NCI-H1092 (cell line): ENCODE measurements at places on chromosomes 6 and 20.

DNA sequence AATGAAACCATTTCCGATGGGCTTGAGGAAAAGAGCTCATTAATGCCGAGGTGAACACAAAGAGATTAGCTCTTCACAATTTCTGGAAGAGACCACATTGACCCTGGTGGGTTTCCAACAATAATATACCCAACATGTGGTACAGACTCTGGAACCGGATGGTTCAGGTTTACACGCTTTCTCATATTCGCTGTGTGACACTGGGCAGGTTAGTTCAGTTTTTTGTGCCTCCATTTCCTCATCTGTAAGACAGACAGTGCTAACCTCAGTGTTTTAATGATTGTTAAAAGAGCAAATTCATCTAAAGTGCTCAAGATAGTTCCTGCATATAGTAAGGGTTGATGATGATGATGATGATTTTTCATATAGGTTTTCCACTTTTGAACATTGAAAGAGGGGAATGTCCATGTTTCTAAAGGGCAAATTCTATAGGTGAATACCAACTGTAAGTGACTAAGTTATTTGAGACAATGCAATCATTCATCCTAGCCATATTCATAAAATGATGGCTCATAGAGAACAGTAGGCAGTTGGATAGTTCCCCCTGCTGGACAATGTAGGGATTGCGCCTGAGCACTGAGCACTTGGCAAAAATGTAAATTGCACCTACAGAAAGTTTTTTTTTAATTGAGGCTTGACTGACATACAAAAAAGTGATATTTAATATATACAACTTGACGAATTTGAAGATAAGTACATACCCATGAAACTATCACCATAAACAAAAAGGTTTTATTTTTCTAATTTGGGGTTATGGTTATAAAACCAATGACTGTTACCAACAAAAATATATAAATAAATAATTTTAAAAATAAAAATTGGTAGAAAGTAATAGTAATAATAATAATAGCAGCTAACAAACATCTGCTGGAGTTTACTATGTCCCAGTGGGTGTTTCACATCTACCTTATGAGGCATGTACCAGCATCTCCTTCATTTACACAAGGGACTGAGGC is 2.1 kb upstream of the PERP start:
- DNase-seq = peak; percentile 20

GRCh38 chr6:12271997-12272396 is 18.2 kb upstream of the EDN1 start:
- no peak for DNase-seq

DNA sequence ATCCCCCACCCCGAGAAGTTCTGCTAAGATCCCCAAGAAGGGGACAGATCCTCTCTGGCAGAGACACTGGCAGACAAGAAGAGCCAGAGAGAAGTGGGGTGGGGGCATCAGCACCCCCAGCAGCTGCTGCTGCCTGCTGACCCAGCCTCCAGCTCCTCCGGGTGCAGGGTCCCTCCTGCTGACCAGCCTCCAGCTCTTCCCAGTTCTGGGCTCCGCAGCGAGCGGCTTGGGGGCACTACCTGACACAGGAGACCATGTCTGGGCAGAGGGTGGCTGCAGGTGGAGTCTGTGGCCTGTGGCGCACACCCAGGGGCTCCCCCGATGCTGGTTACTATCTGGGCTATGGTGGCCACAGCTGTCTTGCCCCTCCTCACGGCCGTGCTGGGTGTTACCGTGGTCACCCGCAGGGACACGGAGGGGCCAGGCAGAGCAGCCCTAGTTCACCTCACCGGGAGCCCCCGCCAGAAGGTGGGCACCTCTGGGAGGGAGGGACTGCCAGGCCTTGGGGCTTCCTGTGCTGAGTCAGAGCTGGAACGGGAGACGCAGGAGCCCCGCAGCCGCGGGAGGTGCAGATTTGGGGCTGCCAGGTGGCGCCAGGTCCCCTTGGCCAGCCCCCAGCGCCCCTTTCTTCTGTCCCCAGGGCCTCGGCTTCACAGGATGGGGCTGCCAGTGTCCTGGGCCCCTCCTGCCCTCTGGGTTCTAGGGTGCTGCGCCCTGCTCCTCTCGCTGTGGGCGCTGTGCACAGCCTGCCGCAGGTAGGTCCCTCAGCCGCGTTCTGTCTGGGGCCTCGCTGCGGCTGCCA is 630 bp downstream of the LIME1 start:
- no peak for DNase-seq

DNA sequence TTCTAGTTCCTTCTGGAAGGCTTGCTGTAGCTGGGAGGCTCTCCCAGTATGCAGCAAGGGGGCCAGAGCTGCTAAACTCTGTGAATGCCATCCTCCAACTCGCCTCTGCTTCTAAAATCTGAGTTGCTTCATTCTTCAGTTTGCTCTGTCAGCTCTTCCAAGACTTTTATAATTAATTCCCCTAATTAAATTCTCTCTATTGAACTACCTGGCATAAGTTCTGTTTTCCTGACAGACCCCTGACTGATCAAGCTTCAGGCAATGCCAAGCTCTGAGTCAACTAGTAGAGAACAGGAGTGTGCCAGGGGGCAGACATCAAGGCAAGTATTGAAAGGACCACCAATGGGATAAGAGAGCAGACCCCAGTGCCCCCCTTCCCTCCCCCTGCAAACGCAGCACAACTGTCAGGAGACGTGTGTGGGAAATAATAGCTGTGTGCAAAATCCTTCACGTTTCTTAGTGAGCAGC is 109.3 kb upstream of the TAB2 start:
- no peak for DNase-seq

- DNase-seq = no peak
Measured at GRCh38 chr6:95383878-95384277, 193.5 kb upstream of the MANEA start.

- no peak for DNase-seq
Measured at GRCh38 chr20:25486377-25486776, 78.9 kb downstream of the GINS1 start.

- no peak for DNase-seq
Measured at GRCh38 chr6:99432877-99433276, 7.8 kb upstream of the PNISR start.

- DNase-seq = no peak
Measured at GRCh38 chr20:45032276-45032675, 66.0 kb downstream of the STK4 start.

GRCh38 chr20:64038224-64038564 is 2.2 kb downstream of the C20orf204 start:
- no peak for DNase-seq

DNA sequence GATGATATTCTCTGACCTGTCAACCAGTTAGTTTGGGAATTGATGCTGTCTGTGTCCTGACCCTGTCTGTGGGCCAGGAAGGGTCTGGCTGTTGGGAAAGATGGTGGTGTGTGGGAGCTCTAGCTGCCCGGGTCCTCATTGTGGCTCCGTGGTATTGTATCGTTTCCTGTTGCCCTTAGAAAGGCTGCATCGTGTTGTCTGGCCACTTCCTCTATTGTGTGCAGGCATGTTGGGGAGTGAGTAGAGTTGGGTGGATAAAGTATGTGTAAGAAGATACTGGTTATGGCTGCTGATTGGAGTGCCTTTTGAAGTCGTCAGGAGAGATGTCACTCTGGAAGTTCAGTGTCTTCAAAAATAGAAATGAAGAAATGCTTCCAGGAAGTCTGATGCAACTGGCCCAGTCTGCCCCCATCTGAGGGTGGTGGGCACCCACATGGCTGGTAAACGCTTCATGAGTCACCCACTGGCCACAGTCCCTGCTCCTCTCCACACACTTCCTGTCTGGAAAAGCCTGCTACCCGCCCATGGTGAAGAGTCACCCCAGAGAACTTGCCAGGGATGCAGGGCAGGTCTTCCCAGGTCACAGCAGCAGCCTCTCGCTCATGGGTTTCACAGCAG is 27.9 kb downstream of the PPARD start:
- DNase-seq = no peak

- no peak for DNase-seq
Measured at GRCh38 chr6:167338541-167339117, 13.7 kb downstream of the TTLL2 start.

DNA sequence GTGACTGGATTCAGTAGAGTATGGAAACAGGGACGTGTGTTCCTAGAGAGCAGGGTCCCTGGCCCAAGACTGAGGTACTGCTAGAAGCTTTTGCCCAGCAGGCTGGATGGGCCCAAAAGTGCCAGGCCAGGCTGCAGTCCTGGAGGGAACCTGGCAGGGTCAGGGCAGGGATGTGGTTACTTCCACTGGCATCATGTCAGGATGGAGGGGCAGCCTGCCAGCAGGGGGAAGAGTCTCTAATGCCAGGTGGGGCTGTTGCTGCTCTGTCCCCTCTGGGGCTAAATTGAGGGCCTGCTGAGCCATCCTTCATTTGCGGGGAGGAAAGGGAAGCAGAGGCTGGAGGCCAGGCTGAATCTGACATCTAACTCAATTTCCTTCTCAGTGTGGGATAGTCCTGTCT is 17.2 kb downstream of the ZDHHC14 start:
- DNase-seq = no peak

DNA sequence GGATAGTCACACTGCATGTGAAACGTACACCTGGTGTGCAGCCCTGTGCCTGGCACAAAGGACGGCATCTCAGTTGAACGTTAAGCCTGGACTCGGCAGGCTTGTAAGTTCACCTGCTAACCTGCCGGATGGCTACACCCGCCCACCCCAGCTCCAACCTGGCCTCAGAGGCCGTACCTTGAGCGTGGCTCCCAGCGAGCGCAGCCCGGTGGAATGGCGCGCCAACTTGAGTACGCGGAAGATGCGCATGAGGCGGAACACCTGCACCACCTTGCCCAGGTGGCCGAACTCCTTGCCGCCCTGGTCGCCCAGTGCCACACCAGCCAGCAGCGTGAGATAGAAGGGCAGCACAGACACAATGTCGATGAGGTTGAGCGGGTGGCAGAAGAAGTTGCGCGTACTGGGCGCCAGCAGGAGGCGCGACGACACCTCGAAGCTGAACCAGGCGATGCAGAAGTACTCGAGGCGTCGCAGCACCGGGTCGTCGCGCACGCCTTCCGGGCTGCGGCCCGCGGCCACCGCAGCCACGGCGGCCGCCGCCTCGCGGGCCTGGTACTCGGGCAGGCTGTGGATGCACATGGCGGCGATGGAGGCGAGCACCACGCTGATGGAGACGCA is 3.3 kb downstream of the KCNS1 start:
- DNase-seq = no peak

DNA sequence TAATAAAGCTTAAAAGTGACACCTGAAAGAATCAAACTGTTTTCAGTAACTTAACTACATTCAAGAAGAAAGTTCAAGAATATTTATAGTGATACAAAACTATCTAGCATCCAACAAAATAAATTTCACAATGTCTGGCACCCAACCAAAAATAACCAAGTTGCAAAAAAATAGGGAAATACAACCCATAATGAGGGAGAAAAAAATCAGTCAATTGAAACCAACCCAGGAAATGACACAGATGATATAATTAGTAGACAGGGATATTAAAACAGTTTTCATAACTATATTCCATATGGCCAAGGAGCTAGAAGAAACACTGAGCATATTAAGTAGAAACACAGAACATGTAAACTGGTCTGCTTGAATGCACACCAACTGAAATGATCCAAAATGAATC is 120.2 kb upstream of the BEND3 start:
- no peak for DNase-seq

GRCh38 chr6:71531841-71532240 is 243.2 kb downstream of the OGFRL1 start:
- no peak for DNase-seq

GRCh38 chr6:149830731-149831307 is 33.3 kb downstream of the LRP11 start:
- no peak for DNase-seq

DNA sequence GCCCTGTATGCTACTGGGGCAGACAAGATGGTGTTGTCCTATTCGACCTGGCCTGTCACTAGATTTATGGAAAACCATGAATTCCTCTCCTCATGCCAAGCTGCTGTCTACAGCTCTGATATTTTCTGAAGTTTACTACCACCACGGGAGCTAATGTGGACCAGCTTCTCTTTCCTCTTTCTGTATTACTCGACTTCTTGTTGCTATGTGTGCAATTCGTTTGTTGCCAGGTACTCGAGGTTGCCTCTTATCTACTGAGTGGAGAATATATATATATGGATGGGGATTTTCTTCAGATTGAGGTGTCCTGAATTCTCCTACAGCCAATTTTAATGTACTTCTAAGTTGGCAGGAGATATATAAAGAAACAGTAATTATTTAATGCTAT is 34.7 kb downstream of the MAN1A1 start:
- no peak for DNase-seq

DNA sequence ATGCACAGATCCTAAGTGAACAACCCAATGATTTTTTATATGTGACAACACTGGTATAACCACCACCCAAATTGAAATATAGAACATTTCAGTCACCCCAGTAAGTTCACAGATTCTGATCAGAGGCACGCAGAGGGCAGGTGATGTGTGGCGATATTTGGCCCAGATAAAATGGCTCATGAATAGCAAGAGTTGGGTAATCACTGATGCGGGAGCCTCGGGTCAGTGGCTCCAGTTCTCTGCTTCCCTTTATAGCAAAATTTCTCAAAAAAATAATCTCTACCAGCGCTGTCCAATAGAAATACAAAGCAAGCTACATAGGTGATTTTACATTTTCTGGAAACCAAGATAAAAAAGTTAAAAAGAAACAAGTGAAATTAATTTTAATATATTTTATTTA is 14.9 kb downstream of the GHRH start:
- DNase-seq = no peak

DNA sequence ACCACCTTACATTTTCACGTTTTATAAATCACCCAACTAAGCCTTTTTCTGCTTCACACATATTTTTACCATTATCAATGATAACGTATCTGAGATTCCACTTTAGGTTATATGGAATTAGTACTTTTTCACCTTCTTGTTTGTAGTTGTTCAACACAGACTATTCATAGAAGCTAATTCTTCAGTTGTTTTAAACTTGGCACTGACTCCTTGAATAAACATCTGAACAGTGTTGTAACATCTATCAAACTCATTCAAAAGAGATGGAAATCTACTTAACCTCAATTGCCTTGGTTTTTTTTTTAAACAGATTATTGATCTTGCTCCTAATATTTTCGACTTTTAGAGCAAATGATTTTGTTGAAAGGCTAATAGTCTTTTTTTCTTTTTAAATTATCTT is 34.2 kb downstream of the PTPRA start:
- no peak for DNase-seq

DNA sequence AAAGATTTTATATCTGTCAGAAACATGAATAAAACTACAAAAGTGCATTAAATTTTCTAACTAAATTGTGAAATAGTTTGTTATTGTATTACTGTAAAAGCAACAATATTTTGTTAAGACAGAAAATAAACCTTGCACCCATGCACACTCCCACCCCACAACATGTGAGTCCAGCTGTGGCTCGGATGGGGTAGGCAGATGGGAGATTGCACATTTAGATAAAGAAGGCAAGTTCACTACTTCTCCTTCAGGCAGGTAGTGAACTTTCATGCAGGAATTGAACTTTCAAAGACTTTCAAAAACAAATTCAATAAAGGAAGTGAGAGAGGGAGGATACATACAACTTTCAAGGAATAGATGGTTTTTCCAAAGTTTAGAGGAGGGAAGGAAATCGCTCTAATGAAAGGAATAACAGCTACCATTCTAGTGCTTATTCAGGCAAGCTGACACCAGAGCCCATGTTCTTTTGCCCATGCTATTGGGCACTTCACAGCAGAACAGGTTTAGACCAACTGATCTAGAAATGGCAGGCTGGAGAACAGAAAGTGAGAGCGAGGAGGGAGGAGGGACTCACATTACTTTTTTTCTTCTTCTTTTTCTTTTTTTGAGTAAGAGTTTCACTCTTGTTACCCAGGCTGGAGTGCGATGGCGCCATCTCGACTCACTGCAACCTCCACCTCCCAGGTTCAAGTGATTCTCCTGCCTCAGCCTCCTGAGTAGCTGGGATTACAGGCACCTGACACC is 28.5 kb downstream of the SF3B5 start:
- no peak for DNase-seq

GRCh38 chr20:37690626-37691369 is 3.0 kb upstream of the CTNNBL1 start:
- DNase-seq = no peak
